ENCODE measurements at places on chromosomes 13 and 19.

GRCh38 chr13:76027131-76027530, 391.0 kb downstream of the LMO7 start:
- DNase-seq = no peak

GRCh38 chr19:30423481-30423880, 51.3 kb downstream of the ZNF536 start:
- DNase-seq = no peak

- DNase-seq = no peak
These were observed 289.2 kb downstream of the ATP8A2 start for GRCh38 chr13:25660996-25661395.

DNA sequence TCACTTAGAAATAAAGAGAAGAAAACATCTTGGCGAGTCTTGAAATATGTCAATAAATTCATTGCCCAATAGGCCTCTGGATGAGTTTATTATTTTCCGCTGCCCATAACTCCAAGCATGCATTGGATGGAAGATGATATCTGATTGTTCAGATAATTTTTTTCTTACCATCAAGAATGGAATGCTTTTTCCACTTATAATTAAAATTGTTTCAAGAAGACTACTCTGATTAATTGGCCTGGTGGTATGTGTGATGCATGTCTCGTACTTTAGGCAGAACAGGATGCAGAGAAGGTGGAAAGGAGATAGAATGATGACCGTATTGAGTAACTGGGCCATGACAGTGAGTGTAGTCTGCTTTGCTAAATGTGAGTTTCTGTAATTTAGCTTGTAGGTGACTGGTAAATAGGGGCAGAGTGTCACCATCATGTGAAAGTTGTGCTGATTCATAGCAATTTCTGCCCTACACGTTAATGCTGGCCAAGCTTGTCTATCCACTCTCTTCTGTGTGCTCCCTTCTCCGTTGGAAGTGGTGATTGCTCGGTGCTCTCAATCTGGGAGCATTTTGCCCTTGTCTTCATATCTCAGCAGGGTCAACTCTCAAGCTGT, 13.5 kb upstream of the SPATA13 start:
- no peak for DNase-seq

- no peak for DNase-seq
These were observed 367.1 kb downstream of the NDFIP2 start for GRCh38 chr13:79847882-79848592.

GRCh38 chr13:21461131-21461530, 2.0 kb upstream of the ZDHHC20 start:
- DNase-seq = no peak

- DNase-seq = no peak
These were observed 79.8 kb upstream of the NBEA start for GRCh38 chr13:34862311-34862710.

GRCh38 chr13:36717966-36718545, 44.2 kb downstream of the SERTM1 start:
- no peak for DNase-seq

- DNase-seq = no peak
These were observed 56.0 kb upstream of the DOCK9 start for GRCh38 chr13:99033814-99034213.

DNA sequence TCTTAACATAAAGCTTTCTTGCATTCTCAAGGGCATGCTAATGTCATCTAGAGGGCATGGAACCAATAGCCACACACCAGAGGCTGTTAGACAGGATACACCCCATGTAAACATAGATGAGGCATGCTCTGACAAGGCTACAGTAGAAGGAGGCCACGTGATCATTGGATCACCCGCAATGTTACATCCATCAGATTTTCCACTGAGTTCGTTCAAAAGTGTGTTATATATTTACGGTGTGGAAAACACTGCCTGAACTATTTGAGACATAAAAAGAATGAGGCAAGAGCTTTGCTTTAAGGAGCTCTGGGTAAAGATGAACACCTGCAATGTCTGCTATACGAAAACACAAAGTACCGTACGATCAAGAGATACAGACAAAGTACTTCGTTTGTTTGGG, 817.5 kb upstream of the SLC10A2 start:
- DNase-seq = no peak

- no peak for DNase-seq
These were observed 13.6 kb upstream of the SHC2 start for GRCh38 chr19:474126-475078.
